ENCODE measurements at places on chromosomes 5 and 9. TPM values are rescaled to one million over a fixed set of nuclear protein-coding genes. Genes with fewer than 3 reads are reported as not detected.

The FOXD4L4 gene
- not detected for total RNA-seq

DNA sequence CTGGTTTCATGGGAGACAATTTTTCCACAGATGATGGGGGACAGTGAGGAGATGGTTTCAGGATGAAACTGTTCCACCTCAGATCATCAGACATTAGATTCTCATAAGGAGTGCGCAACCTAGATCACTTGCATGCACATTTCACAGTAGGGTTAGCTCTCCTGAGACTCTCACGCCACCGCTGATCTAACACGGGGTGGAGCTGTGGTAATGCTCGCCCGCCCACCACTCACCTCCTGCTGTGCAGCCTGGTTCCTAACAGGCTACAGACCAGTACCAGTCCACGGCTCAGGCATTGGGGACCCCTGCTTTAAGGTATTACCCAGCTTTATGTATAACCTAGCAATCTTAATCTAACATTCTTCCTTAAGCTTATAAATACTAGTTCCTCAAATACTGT is 35.6 kb downstream of the TTC39B start:
- no peaks in the 10 kb centered on the region for H3K27me3 ChIP-seq
- DNase-seq, result no peak
- H3K4me1 ChIP-seq, result peaks cover 44% of the 10 kb centered on the region

- no peak overlapping the region for H3K4me3 ChIP-seq
- H3K27ac ChIP-seq, result no peak overlapping the region
- H3K36me3 ChIP-seq, result no peaks in the 10 kb centered on the region
- no peaks in the 10 kb centered on the region for H3K27me3 ChIP-seq
- DNase-seq, result no peak
These were observed 1373.7 kb upstream of the DMAC1 start for GRCh38 chr9:9173264-9173663.

The LIFR gene
- not detected for total RNA-seq

DNA sequence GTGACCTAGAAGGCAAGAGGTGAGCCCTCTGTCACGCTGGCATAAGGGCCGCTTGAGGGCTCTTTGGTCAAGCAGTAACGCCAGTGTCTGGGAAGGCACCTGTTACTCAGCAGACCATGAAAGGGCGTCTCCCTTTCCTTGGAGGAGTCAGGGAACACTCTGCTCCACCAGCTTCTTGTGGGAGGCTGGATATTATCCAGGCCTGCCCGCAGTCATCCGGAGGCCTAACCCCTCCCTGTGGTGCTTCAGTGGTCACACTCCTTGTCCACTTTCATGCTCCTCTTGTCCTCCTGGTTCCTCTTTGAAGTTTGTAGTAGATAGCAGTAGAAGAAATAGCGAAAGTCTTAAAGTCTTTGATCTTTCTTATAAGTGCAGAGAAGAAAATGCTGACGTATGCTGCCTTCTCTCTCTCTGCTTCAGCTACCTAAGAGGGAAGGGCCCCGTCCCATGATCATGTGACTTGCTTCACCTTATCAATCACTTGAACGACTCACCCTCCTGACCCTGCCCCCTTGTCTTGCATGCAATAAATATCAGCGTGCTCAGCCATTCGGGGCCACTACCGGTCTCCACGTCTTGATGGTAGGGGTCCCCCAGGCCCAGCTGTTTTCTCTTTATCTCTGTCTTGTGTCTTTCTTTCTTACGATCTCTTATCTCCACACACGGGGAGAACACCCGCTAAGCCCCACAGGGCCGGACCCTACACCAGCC is 16.7 kb upstream of the SCGB3A1 start:
- H3K27me3 ChIP-seq, result no peaks in the 10 kb centered on the region
- H3K4me1 ChIP-seq, result peaks cover 11% of the 10 kb centered on the region
- no peak overlapping the region for H3K27ac ChIP-seq
- DNase-seq, result no peak

Data from activated naive CD8-positive, alpha-beta T cell treated with anti-CD3 and anti-CD28 coated beads for 36 hours (primary cell).